Kasumi-1 (cell line): ENCODE measurements at places on chromosomes 12 and 14.

GRCh38 chr14:35814371-35815005, 5.4 kb upstream of the RALGAPA1 start:
- peak; percentile 90 for DNase-seq

DNA sequence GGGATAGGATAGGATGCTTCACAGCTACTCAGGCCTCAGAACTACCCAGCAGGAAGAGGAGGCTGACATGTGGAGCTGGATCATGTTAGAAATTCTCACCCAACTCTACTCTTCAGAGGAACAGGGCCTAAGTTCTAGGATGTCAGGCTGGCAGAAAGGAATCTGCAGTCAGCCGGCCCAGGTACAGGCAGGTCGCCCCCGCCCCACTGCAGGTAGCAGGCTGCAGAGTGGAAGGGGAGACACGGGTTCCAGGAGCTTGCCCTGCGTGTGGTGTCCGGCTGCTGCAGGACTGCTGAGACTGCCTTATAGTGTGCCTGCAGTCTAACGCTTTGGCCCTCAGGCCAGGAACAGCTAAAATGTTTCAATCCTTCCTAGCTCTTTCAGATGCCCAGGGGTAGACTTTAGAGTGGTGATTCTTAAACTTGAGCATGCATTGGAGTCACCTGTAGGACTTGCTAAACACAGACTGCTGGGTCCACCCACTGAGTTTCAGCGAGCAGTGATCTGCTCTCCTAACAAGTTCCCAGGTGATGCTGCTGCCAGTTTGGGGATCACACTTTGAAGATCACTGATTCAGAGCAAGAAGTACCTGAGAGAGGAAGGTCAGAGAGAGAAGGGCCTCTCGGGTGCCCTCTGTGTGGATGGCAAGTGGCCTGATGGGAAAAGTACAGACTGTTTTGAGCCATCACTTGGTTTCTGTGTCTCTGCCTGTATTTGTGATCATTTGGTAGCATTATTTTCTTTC, 153.6 kb downstream of the PPM1H start:
- DNase-seq: no peak

DNA sequence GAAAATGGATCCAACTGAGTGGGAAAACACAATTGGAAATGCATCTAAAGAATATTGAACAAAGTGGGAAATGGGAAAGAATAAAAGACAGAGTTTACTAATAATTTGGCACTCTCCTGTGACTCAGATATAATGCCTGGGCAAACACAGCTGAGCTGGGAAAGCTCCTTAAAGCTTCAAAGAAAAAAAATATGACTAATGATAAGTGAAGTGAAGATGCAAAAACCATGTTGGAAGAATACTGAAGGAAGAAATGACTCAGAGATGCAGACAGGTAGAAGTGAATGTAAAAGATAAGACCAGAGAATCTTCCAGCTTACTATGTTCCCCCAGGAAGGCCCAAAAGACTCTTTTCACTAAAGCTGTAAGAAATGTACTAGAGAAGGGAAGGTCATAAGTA, 62.4 kb upstream of the FOXG1 start:
- DNase-seq: no peak

DNA sequence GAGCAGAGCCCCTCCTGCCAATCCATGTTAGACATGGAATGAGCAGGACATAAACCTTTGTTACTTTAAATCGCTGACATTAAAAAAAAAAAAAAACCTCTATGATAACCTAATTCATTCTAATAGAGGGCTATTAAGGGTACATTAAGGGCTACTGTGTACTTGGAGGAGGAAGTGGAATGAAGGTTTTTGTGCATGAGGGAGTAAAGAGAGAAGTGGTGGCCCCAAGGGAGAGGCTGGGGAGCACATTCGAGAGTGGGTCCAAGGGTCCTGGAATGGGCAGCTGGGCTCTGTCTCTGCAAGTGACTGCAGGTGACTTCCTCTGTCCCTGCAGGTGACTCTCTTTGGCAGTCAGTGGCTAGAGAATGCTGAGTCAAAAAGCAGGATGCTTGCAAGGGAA, 32.1 kb upstream of the PTGDR start:
- no peak for DNase-seq

DNA sequence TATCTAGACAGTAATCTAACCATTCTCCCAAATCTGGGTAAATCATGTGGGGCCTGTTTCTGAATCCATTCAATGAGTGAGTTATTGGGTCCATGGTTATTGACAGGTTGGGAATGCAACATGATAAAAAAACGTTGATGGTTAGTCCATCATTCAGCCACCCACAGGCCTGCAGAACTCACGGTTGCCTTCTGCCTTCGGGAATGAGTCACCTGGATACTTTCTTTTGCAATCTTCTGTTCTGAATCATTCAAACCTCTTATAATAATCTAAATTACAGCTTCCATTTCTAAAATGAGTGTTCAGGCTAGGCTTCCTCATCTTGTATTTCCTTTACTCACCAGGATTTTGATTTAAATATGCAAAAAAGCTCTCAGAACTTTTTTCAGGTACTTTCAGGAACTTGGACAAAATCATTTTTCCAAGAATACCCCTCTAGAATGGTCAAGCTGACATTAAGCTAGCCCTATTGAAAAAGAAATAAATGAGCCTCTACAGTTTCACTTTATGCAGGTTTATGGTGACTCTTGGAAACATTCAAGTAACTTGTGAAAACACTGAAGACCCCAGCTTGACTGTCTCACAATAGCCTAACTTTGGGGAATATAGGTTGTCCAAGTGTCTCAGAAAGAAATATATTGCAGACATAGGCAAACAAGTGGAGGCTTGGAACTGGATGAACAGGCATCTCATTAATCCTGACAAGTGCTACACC, 94.4 kb downstream of the KCNK10 start:
- DNase-seq: no peak

DNA sequence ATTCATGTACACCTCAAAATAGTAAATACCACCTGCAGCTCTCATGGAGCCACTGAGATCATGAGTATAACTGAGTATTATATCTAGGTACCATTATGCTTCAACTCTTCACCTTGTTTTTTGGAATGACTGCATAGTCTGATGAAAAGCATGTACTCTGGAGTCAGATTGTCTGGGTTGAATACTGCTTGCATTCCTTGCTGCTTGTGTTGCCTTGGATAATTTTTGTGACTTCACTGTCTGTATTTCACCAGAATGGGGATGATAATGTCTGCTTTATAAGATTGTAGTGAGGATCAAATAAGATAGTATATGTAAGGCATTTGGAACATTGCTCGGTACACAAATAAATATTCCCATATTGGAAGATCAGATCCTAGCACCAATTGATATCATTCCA, 54.2 kb downstream of the SUSD6 start:
- no peak for DNase-seq

DNA sequence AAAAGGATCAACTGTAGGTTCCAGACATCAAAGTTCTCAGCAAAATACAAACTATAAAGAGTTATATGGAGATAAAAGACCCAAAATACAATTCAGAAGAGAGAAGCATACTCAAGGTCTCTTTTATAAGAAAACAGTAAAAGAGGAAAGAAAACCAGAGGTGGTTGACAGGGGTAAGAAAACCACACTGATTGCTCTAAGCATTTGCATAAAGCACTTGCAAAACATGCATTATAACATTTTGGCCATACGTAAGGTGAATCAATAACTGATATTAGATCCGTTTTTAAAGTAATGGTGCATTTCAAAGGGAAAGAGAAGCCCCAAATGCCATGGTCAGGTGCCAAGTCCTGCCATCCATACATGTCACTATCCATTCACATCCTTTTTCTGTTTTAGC, 5.9 kb downstream of the DDHD1 start:
- no peak for DNase-seq

- no peak for DNase-seq
Measured at GRCh38 chr14:64711039-64711438, 6.8 kb downstream of the PLEKHG3 start.

DNA sequence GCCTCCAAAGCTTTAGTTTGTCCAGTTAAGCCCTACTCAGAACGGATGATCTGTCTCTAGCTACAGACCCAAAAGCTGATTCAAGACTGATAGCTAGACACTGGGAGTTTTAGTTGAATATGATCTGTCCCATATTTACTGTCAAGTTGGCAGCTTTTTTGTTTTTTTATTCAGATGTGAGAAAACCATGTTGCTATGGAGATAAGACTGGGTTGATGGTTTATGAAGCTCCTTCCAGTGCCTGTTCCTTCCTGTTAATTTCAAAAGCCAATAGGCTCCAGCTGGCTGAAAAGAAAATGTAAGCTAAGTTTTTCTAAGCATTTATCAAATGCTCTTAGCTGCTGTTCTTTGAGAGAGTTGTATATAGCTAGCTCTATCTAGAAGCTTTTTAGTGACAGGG, 4.7 kb downstream of the DYNLL1 start:
- no peak for DNase-seq

GRCh38 chr12:96140174-96140573, 54.0 kb upstream of the ELK3 start:
- peak; percentile 15 for DNase-seq

GRCh38 chr12:68559984-68560850, 50.5 kb upstream of the RAP1B start:
- DNase-seq: peak; percentile 33

DNA sequence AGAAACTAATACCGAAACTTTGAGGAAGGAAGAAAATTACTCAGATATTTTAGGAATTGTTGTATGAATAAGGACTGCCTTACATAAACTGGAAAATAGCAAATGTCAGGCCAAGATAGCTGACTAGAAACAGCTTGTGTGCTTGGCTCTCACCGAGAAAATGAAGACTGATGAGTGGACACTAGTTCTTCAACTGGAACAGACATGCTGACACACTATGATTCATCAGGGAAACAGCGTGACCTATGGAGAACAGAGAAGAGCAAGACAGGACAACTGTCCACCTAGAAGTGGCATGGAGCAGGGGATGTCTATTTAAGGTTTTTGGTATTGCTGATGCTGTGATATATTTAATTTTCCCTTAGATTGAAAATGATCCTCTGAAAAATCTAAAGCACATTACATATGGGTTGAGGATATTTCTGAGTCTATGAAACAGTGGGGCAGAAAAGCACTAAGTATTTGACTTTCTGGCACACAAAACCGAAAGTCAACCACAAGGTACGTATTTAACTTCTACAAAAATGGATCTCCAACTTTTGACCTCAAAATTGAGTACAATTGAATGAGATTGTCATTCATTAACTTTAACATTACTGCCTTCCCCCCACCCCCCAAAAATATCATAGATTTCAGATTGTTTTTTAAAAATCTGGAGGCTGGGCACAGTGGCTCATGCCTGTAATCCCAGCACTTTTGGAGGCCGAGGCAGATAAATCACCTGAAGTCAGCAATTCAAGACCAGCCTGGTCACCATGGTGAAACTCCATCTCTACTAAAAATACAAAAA, 863.2 kb downstream of the LRFN5 start:
- DNase-seq: no peak

DNA sequence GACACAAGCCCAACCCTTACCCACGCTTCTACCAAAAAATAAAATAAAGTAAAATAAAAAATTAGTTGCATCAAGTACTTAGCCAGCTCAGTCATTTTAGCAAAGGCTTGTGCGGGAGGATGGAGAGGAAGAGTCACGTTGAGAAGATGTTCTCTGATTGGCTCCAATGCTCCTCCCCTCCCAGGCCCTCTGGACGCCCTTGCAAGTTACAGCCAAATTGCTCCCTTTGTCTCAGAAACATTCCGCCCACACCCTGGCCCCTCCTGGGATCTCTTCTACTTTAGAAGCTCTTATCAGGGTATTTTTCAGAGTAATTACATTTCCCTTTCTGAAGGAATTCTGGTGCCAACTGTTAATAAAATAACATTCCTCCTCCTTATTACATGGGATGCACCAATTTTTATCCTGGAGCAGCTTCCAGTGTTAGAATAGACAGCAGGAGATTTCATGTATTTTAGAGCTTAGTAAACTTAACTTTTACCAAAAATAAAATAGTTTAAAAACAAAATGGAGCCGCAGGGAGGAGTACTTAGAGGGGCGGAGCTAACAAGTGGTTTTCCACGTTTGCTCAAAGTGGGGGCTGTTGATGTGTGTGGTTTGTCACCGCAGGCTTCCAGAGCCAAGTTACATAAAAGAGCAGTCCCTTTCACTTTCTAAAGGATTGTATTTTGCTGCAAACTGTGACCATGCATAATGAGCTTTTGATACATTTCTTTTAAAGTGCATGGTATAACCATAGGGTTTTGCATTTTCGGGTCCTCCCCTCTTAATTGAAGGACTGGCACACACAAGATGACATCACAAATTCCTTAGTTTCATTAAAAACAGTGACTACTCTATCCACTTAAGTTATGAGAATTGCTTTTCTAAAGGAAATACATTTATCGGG, 71.7 kb upstream of the RAP1B start:
- peak; percentile 29 for DNase-seq

DNA sequence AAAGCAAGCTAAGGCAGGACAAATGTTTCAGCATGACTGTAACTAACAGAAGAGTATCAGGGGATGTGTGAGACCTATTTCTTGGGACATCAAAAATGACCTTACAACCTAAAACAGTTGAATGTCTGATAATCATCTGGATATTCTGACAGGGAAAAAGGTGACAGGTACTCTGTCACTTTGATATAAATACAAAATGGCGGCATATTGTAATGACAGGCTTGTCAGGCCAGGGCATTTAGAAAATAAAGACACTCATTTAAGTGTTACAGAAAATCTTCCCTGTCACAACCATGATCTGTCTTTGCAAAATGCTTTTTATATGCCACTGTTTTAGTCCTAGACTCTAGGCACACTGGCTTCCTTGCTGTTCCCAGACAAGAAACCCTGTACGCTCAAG, 1033.3 kb upstream of the FLRT2 start:
- DNase-seq: no peak

- DNase-seq: no peak
Measured at GRCh38 chr14:35553808-35554207, 19.8 kb downstream of the INSM2 start.

- DNase-seq: no peak
Measured at GRCh38 chr14:33987565-33988080, 36.7 kb upstream of the EGLN3 start.

GRCh38 chr12:88035907-88036289, 6.7 kb upstream of the C12orf50 start:
- peak; percentile 48 for DNase-seq

DNA sequence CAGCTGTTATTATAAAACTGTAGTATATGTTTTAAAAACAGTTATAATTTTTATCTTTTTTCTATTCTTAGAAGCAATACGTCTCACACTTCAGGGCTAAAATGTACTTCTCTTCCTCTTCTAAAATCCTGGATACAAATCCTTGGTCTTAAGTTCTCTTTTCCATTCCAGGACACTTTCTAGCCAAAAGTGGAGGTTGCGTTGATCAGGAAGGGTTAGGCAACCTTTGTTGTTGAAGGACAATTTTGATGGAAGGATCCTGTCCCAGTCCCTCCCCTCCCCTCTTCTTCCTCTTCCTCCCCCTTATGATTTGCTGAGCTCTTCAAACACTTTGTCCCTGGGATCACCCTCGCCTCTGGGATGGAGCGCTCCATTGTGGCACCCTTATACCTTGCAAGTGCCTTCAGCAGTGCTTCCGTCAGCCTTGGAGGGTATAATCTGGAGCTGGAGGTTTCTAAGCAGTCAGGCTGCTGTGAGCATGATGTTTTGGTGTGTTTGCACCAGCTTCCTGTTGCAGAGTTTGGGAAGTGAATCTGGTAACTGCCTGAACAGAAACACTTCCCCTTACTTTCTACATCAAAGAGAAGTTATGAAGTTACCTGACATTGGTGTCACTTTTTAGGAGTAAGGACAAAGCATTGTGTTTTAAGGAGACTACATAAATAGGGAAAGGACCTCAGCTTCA, 87.4 kb upstream of the SLC38A2 start:
- DNase-seq: peak; percentile 79
